ENCODE measurements at places on chromosomes 6 and 20.

DNA sequence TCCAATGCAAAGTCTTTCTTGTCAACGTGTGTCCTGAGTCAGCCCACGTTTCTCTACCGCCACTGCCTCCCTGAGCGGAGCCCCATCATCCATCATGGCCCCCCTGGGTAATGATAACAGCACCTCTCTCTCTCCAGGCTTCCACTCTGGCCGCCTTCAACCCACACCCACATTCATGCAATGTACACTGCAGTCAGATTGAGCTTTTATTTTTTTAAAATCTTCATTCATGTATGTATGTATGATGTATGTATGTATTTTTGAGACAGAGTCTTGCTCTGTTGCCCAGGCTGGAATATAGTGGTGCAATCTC lies 245.2 kb downstream of the PREX1 start:
- DNase-seq: no peak

DNA sequence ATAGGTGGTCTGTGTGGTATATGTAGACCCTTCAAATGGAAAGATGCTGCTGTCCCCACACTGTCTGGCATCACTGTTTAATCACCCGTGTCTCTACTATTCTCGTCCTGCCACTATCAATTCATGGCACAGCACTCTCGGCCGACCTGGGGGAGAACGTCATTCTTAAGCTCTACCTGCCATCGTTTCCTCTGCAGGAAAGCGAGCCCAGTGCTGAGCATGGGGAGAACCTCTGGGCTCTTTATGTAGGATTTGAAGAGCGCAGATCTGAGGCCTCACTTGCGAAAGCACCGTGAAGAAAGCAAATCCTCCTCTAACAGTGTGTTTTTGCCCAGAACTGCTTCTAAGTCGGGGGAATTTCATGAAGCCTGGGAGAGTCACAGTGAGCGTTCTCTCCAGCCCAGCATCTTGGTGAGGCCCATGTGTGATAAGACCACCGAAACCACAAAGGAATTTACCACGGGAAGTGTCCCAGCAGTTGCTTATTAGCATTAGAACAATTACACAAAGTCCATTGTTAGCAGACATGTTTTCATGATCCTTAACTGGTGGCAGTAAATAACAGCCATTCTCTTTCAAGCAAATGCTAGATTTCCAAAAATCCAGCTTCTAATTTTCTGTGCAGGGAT lies 124.3 kb downstream of the SCML4 start:
- DNase-seq: no peak

DNA sequence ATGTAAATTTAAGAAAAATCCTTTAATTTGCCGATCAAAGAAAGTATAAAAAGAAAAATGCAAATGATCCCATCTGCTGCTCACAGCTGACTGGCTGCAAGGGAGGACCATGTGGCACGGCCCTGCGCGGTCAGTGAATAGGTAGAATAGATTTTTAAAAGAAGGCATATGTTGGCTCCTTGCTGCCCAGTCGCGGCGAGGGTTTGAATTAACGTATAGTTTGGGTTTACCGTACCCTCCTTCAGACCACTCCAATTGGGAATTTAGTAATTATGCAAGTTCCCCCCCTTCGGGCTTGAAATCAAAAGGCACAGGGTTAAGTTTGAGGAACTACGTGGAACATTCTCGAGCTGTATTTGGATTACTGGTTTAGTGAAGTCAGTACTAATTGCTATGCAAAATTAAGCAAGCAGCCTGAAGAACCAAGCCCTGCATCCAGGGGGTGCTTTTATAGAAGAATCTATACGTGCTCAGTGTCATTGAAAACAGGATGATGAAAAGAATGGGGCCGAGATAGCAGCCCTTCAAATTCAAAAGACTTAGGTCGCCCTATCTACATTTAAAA lies 1.1 kb upstream of the BEND3 start:
- no peak for DNase-seq

DNA sequence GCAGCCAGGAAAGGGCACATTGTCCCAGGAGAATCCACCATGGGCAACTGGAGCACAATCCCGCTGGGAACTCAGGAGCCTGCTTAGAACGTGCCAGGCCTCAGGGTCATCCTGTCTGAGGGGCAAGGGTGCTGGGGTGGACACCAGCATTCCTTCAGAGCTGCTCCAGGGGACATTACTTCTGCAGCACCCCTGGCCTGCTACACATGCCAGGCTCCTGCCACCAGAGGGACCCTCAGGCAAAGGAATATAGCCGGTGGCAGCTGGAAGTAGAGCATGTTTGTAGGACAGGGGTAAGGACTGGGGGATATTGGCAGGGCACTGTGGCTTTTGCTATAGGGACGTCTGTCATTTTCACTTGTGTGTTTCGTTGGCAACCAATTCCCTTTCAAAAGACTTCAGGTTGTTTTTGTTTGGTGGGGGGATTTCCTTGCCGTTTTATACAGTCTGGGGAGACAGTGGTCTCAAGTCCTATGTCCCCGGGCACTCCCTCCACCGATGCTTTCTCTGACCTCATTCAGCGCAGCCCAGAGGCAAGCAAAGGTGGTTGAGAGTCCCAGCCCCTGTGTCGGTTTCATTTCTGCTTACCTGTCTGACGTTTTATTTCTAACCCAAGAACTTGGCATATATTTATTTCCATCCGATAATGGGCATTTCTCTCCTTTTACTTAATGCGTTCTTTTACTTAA lies 130.8 kb downstream of the JPH2 start:
- peak; percentile 24 for DNase-seq

DNA sequence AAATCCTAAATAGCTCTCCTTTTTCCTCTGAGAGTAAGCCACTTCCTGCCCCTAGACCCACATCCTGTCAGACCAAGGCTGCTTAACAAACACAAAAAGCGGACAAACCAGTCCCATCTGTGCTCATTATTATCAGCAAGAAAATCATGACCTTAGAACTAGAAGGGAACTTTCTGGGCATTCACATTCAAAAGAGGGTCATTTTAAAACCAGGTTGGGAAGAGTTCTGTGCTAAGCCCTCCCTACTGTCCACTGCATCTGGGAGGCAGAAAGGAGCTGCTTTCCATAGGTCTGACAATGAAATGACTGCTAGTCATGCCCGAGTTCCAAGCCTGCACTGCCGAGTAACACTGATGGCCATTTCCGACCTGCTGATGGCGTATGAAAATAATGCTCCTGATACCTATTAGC lies 15.4 kb downstream of the EZR start:
- DNase-seq: no peak

DNA sequence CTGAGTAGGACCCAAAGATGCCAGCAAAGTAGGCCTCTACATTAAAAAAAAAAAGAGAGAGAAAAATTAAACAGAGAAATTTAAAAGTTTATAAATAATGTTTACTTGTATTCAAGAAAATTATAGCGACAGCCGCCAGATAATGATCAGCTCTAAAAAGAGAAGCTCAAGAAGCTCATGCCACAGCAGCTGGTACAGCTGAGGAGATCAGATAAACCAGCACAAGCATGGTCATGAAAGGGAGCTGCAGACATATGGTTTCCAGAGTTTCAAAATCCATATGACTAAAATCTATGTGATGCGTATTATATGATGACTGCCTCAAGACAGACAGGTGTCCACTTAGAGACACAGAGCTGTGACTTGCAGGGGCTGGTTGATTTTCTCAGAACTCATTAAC lies 13.6 kb upstream of the HLA-C start:
- DNase-seq: no peak

- no peak for DNase-seq
Observed at GRCh38 chr20:46810448-46811223, 84.0 kb upstream of the EYA2 start.

- no peak for DNase-seq
Observed at GRCh38 chr6:44489910-44490604, 102.6 kb downstream of the CDC5L start.

GRCh38 chr20:32235331-32236047 lies 27.8 kb downstream of the POFUT1 start:
- no peak for DNase-seq

DNA sequence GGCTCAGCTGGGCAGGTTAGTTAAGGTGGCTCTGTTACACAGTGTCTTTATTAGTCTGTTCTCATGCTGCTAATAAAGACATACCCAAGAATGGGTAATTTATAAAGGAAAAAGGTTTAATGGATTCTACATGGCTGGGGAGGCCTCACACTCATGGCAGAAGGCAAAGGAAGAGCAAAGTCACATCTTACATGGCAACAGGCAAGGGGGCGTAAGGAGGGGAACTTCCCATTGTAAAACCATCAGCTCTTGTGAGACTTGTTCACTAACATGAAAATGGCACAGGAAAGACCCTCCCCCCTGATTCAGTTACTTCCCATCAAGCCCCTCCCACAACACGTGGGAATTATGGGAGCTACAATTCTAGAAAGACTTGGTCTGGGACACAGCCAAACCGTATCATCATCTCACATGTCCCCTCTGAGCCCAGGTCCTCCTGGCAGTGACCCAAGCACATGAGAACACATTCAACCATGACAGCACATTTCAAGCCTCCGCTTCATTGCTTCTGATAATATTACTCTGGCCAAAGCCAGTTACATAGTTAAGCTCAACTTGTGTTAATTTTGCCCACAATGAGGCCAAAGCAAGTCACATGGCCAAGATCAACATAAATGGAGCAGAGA lies 383.9 kb downstream of the PLCB1 start:
- no peak for DNase-seq

GRCh38 chr6:170000071-170000843 lies 248.8 kb downstream of the ERMARD start:
- DNase-seq: no peak

DNA sequence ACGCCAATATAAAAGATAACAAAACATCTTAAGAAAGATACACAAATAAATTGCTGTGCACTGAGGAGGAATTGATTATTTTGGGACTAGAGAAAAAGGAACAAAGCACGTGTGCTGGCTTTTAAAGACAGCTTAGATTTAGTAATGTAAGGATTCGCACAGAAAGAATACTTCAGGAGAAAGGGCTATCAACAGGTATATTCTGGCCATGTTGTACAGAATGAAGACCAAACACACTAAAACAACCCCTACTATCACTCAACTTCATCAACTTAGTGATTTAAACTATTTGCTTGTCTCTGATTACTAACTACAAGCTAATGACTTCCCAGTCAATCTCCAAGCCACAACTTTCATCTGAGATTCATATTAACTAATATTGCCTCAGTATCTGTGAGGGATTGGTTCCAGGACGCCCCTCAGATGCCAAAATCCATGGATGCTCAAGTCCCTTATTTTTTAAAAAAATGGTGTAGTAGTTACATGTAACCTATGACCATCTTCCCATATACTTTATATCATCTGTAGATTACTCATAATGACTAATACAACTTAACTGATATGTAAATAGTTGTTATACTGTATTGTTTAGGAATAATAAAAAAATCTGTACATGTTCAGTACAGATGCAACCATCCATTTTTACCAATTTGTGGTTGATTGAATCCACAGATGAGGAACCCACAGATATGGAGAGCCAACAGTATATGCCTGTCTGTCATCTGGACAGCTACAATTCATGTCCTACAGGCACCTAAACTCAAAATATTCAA lies 4.5 kb downstream of the DEK start:
- DNase-seq: no peak

- no peak for DNase-seq
Observed at GRCh38 chr6:83927470-83927869, 68.0 kb downstream of the CYB5R4 start.

DNA sequence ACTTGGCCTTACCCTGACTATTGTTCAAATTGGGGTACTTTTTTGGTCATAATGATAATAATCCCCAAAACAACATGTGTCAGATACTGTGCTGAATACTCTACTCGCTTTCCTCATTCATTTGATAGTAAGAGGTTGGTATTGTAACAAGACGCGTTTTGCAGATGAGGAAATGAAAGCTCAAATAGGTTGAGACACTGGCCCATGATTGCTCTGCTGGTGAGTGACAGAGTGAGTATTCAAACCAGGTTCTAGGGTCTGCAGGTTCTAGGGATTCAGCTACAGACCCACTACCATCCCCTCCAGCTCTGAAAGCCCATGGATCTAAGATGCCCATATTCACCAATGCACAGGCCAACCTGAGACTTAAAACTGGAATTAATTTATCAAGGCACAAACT lies 1.3 kb upstream of the ENPP4 start:
- no peak for DNase-seq

GRCh38 chr6:158032354-158032733 lies 50.7 kb downstream of the SYNJ2 start:
- DNase-seq: no peak

- DNase-seq: no peak
Observed at GRCh38 chr20:62378215-62378614, 8.7 kb upstream of the RPS21 start.

- no peak for DNase-seq
Observed at GRCh38 chr6:112320561-112321318, 26.4 kb upstream of the RFPL4B start.

GRCh38 chr6:112013051-112013450 lies 40.9 kb upstream of the CCN6 start:
- DNase-seq: no peak

DNA sequence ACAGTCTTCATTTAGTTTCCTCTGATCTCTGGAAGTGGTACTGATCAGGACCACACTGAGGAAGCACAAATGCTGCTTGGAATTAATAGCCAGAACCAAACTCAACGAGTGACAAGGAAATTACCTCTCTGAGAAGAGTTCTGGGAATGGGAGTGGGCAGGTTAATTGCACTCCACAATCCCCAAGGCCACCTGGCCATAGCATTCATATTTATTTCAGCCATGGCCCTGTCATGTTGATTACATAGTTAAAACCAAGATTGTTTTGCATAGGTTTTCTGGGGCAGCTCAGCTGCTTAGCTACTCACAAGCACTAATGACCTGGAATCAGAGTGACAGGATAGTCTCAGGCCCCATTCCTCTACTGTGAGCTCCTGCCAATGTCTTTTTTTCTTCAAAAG lies 230.2 kb upstream of the RIMS1 start:
- DNase-seq: no peak

DNA sequence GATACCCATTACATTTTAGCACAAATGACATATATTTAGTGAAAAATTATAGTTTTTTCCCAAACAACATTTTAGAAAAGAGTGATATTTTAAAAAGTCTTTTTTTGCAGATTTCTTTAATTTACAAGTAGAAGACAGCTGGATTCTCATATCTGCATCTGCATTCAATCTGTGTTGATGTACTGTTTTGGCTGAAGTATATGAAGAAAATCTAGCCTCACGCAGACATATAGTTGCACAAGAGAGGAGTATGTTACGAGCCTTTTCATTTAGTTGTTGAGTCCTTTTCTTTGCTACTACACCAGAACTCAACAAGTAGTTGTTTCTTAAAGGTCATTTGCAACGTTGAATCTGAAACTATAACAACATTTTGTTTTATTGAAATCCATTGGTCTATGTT lies 314.3 kb upstream of the SUPT3H start:
- no peak for DNase-seq

- no peak for DNase-seq
Observed at GRCh38 chr6:7758456-7758855, 32.6 kb downstream of the BMP6 start.

GRCh38 chr6:42417641-42418112 lies 34.0 kb downstream of the TRERF1 start:
- peak; percentile 40 for DNase-seq

DNA sequence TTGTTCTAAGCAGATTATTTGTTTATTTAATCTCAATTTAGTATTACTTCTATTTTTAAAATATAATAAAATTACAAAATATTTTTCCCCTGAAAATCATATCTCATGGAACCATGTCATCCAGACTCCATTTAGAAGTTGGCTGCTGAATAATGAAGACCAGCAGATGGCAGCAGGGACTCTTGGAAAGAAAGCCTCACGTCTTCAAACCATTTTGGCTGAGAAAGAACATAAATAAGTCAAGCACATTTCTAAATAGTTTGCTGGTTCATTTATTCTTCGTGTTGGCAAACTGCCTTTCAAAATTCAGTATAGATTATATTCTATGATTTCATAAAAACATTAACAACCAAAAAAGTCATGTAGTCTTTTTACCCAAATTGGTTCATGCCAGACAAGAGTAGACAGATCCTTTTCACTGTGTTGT lies 71.7 kb downstream of the RCAN2 start:
- no peak for DNase-seq
